ENCODE measurements at places on chromosomes 2 and 18. TPM values are rescaled to one million over a fixed set of nuclear protein-coding genes. Genes with fewer than 3 reads are reported as not detected.

The HOXD4 gene
- total RNA-seq, result not detected

- no peaks in the 10 kb centered on the region for H3K4me1 ChIP-seq
- no peaks in the 10 kb centered on the region for H3K27me3 ChIP-seq
- DNase-seq, result no peak
- H3K27ac ChIP-seq, result no peak overlapping the region
- no peak overlapping the region for H3K4me3 ChIP-seq
These were observed 80.7 kb downstream of the L3MBTL4 start for GRCh38 chr18:6333981-6334380.

DNA sequence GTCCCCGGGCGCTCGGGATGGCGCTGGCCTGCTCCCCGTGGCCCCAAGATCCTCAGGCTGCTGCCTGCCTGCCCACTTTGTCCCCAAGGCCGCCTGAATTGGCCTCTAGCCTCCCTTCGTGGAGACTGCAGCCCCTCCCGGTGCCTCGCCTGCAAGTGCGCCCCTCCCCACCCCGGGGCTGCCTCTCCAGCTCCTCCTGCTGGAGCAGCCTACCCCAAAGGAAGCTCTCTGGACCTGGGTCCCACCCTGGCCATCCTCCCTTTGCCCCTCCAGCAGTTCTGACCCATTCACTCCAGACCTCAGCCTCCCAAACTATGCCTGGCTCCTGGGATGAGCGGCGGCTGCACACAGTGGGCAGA lies 6.2 kb downstream of the ESPNL start:
- no peaks in the 10 kb centered on the region for H3K27me3 ChIP-seq
- no peak overlapping the region for H3K4me3 ChIP-seq
- H3K27ac ChIP-seq, result no peak overlapping the region

- no peak overlapping the region for H3K4me3 ChIP-seq
- H3K4me1 ChIP-seq, result peaks cover 4% of the 10 kb centered on the region
- H3K27me3 ChIP-seq, result no peaks in the 10 kb centered on the region
- H3K27ac ChIP-seq, result no peak overlapping the region
- H3K36me3 ChIP-seq, result peaks cover 30% of the 10 kb centered on the region
These were observed 47.4 kb downstream of the DNAJC10 start for GRCh38 chr2:182763311-182763912.

DNA sequence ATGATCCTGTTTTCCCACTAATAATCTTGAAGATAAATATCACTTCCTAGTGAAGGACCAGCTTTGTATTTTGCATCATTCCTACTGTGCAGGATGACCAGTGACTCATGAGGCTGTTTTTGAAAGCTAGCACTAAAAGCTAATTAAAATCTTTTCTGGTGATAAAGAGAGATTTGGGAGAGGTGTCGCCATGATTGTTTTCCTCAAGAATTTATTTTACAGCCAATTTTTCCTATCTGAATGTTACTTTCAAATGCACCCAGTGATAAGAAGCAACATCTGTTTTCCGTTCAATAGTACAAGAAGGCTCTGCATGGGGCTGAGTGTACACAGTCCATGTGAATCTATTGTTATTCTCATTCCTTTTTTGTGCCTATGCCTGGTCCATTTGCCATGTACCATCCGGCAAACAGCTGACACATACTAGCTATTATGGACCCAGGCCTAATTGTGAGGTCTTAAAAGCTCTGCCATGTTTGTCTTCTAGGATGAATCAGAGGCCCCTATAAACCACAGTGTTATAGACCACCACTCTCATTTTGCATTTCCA lies 28.4 kb downstream of the MEIS1 start:
- no peaks in the 10 kb centered on the region for H3K4me1 ChIP-seq
- H3K4me3 ChIP-seq, result no peak overlapping the region
- no peak overlapping the region for H3K27ac ChIP-seq

DNA sequence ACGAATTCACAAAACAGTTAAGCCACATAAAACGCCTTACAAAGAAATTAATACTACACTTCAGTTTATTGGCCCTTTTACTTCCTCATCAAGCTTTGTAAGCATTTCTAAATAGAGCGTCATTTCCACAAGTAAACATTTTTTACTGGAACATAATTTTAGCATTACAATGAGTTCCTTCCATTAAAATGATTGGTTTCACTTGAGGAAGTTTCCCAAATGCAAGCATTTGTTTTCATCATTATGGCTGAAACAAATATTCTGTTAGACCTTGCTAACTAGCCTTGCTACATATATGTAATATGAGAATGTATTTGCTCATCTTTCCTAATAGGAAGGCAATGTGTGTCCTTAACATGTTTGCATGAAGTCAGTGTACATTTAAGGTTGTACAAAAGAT lies 579.1 kb downstream of the IRS1 start:
- no peak for DNase-seq
- no peak overlapping the region for H3K4me3 ChIP-seq
- H3K4me1 ChIP-seq, result no peaks in the 10 kb centered on the region
- H3K36me3 ChIP-seq, result no peaks in the 10 kb centered on the region

DNA sequence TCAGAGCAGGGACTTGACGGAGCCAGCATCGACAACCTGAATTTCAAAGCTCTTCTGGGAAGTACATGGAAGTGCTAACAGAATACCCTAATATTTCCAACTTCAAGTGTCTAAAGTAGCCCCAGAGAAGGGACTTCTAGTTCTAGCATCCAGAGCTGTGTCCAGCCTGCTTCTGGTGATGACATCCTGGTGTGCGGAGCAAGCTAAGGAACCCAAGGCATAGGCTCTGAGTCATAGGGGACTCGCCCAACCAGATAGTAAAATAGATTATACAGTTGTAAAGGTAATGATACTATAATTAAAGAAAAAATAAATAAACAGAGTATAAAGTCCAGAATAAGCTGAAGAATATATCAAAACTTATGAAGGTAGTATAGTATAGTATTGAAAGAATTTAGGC lies 108.1 kb upstream of the SERPINE2 start:
- no peak for DNase-seq
- peaks cover 30% of the 10 kb centered on the region for H3K27me3 ChIP-seq
- H3K36me3 ChIP-seq, result no peaks in the 10 kb centered on the region
- H3K4me1 ChIP-seq, result no peaks in the 10 kb centered on the region
- H3K27ac ChIP-seq, result no peak overlapping the region
- no peak overlapping the region for H3K4me3 ChIP-seq

Measured in activated T-cell treated with anti-CD3 and anti-CD28 coated beads, Interleukin-2, amount 50 U/mL, for 72 hours (primary cell).